ENCODE measurements at places on chromosomes 6 and 20.

- DNase-seq = no peak
Observed at GRCh38 chr6:1616701-1617463, 7.2 kb downstream of the FOXC1 start.

- DNase-seq = no peak
Observed at GRCh38 chr20:41052742-41053419, 24.3 kb downstream of the TOP1 start.

DNA sequence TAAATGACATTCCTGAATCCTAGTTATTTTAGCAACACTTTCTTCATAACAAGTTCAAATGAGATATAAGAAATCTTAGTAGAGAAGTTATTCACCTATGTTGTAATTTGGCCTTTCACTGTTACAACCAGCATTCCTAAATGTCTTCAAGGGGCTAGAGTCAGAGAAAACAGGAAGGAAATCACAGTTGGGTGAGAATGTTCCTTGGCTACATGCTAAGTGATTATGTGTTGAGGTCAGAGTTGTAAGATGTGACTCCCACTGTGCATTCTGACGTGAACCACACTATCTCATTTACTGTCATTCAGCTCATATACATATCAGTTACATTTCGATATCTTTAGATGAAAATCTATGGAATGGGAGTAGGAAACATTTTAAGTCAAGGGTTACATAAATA, 51.0 kb upstream of the MLIP start:
- no peak for DNase-seq

DNA sequence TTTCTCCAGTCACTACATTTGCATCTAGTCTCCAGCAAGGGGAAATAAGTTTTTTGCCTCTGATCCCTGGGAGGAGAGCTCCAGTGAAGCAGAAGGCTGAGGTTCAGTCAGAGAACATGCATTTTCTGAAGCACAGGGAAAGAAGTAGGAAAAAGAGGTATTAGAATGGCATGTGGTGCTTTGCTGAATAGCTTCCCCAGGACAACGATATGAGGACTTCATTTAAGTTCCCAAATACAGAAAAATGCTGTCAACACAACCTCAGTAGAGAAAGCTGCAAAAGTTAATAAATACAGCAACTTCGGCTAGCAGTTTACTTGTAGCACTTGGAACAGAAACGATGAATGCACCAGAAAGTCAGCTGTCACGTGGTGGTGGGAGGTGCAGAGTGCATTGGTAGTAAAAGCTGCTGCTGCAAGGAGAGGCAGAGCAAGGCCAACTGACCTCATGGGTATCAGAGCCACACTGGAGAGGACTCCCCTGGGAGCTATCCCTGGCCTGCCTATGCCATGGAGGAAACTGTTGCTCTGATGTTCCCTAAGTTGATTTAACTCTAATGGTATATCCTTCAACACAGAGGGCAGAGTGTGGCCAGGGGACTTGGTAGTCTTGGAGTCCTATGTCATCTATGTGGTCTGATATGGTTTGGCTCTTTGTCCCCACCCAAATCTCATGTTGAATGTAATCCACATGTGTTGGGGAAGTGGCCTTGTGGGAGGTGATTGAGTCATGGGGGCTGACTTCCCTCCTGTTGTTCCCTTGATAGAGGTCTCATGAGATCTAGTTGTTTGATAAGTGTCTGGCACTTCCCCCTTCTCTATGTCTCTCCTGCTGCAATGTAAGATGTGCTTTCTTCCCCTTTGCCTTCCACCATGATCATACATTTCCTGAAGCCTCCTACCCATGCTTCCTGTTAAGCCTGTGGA, 85.9 kb downstream of the ADTRP start:
- no peak for DNase-seq

DNA sequence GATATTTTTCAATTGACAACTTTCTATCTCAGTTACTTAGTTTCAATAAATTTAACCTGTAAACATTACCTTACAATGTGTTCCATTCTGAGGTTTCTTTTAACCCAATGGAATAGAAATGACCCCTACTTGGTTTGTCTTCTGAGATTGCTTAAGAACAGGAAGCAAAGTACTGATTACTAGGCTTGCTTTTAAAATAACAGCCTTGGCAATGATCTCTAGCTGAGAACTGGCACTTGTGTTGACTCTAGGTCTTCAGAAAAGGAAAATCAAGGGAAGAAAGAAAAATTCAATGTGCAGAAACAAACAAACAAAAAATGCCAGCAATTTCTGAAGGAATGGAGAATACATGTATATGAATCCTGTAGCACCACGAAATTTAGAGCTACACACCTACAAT, 66.1 kb downstream of the SYNE1 start:
- no peak for DNase-seq

- DNase-seq = no peak
Observed at GRCh38 chr6:52286798-52287432, 2.4 kb upstream of the MCM3 start.

DNA sequence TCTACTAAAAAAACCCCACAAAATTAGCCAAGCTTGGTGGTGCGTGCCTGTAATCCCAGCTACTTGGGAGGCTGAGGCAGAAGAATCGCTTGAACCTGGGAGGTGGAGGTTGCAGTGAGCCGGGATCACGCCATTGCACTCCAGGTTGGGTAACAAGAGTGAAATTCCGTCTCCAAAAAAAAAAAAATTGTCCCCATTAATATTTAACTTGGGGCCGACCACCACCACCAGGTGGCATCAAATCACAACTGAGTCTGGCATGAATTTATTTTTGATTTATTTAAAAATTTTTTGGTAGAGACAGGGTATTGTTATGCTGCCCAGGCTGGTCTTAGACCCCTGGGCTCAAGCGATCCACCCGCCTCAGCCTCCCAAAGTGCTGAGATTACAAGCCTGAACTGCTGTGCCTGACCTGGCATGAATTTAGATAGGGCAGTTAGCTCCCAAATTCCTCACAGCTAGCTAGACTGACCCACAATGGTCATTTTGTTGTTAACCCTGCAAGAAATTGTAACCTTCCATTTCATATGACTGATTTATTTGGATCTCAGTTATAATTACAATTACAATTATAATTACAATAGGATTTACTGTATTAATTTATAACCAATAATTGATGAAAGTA, 17.1 kb upstream of the BEND3 start:
- no peak for DNase-seq

- no peak for DNase-seq
Observed at GRCh38 chr6:28643017-28643740, 117.5 kb downstream of the GPX5 start.

DNA sequence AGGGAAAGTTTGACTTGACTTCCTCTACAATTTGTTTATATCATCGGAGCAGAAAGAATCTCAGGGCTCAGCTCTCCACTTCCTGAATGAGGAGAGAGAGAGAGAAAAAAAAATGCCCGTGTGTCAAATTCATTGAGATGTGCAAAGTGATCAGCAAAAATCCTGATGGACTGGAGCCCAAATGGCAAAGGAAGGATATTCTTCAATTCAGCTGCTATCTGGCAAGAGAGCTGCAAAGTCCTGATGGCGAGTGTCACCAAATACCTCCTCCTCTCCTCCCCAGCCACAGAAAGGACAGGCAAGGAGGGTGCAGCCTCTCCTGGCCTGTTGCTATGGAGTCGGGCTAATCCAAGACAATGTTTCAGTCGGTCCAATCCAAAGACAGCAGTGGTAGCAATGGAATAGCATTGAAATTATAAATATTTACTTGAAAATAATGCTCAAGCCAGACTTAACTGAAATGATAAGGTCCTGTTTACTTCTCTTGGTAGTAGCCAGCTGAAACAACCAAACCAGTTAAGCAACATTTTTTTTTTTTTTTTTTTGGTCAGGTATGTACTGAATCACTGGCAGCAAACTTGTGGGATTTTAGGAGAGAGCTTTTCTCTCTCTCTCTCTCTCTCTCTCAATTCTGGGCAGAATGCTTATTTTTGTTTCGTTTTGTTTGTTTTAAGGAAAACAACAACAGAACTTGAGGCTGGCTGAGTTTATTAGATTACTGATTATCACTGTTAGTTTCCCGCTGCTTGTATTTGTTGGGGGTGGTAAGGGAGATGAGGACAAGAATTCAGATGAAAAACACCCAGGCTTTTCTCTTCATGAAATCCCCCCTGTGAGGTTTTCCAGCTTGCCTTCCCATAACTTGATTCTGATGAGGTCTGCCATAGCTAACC, 204.2 kb downstream of the BCAS1 start:
- DNase-seq = no peak

- no peak for DNase-seq
Observed at GRCh38 chr20:62643521-62644043, 1.3 kb downstream of the SLCO4A1 start.

DNA sequence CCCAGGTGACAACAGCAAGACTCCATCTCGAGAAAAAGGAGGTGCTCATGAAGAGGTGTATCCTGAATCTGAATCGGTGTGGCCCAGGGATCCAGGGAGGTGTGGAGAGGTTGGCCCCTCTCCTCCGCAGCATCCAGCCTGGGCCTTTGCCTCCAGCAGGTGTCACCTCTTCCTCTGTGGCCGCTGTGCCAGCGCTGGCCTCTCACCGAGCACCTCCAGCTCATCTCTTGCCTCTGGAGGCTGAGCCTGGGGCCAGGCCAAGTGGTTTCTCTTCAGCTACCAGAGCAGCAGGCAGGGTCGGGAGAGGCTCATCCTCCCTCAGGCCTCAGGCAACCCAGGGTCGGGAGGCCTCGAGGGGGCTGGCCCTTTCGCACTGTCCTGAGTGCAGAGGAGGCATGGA, 1.2 kb upstream of the COL20A1 start:
- no peak for DNase-seq

- DNase-seq = no peak
Observed at GRCh38 chr6:14038467-14039437, 78.8 kb upstream of the CD83 start.

DNA sequence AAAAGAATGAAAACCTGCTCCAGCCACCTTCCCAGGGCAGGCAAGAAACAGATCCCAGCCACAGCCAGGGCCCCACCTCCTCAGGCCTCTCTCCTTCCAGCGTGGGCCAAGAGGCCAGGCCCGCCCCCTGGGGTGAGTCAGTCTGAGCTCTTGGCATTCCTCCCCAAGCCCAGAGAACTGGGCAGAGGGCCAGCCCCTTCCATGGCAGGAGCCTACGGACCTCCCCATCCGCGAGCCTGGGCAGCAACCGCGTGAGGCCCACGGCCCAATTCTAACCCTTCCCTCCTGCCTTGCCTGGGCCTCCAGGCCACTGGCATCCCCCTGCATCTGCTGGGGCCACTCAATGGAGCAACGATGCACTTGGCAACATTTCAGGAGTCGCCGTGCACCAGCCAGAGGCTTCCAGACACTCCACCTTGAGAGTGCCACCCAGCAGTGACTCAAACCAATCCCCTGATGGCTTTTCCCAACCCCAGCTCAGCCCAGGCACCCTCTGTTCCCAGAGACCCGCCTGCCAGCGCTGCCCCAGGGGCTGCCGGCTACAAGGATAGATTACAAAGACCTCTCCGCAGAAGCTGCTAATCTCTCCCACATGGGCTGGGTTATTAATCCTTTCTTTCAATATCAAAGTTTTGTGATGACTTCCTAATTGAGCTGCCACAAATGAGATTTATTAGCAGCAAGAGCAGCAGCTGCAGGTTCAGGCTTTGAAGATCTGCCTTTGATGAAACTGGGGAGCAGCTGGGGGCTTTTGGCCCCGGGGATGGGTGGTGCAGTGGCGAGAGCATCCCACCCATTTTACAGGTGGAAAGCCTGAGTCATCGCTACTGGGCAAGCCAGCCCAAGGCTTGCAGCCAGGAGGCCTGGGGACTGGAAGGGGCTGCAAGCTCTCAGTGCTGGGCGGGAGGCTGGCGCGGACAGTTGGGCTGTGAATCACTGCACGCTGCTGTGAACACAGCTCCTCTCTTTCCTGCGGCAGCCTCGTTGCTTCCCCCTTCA, 85.7 kb downstream of the NFATC2 start:
- DNase-seq = no peak

- DNase-seq = no peak
Observed at GRCh38 chr6:90095145-90095544, 200.9 kb downstream of the GJA10 start.

GRCh38 chr6:122790423-122791309, 1.6 kb downstream of the SMPDL3A start:
- DNase-seq = no peak

DNA sequence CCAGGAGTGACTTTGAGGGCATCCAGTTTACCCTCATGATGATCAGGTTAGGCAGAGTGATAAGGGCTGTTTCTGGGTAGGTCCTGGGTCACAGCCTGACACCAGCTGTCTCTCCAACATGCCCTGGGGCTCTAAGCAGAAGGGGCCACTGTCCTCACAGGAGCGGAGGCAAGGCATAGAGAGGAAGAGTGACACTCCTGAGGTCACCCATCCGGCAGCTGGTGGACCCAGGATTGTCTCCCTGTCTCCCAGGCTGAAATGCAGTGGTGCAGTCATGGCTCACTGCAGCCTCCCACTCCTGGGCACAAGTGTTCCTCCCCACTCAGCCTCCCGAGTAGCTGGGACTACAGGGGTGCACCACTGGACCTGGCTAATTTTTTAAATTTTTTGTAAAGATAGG, 12.0 kb downstream of the DLGAP4 start:
- DNase-seq = no peak

- no peak for DNase-seq
Observed at GRCh38 chr6:41100871-41101287, 28.1 kb downstream of the NFYA start.

- no peak for DNase-seq
Observed at GRCh38 chr6:154343473-154344308, 12.9 kb downstream of the IPCEF1 start.

DNA sequence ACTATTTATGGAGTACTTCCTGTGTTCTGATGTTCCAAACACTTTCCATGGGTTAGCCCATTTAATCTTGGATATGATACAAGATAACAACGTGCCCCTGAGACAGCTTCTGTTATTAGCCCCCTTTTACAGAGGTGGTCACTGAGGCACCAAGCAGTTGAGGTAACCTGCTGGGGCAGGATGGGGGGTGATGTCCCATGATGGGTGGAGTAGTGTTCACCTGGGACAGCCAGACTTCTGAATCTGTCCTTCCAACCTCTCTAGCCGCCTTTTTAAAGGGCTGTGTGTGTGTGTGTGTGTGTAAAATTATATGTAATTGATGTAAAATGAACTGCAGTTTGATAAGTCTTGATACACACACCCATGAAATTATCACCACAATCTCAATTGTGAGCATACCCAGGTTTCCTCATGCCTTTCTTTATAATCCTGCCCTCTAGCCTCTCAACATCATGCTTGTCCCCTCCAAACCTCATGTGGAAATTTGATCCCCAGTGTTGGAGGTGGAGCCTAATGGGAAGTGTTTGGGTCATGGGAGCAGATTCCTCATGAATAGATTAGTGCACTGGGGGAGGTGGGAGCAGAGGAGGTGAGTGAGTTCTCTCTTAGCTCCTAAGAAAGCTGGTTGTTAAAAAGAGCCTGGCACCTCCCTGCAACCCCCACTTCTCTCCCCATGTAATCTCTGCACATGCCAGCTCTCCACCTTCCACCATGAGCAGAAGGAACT, 39.2 kb downstream of the PLAGL2 start:
- no peak for DNase-seq

GRCh38 chr6:5029609-5030008, 25.8 kb upstream of the RPP40 start:
- DNase-seq = no peak

- DNase-seq = no peak
Observed at GRCh38 chr20:45341579-45341938, 6.7 kb downstream of the SDC4 start.

GRCh38 chr6:41066867-41067304, 5.3 kb downstream of the OARD1 start:
- peak; percentile 11 for DNase-seq

- no peak for DNase-seq
Observed at GRCh38 chr6:134117409-134117808, 65.0 kb upstream of the SLC2A12 start.

- DNase-seq = peak; percentile 51
Observed at GRCh38 chr6:136791296-136792094, 782 bp downstream of the MAP3K5 start.

Measured in bone marrow (tissue), 2 donors.